ENCODE measurements at places on chromosomes 7 and 10. TPM values are rescaled to one million over a fixed set of nuclear protein-coding genes. Genes with fewer than 3 reads are reported as not detected.

Gene NFE2L3
- total RNA-seq, result 6.4 TPM

Gene CRYGN
- not detected for total RNA-seq

Gene STOX1
- 0.48 TPM for total RNA-seq

Gene FRG2B
- not detected for total RNA-seq

Gene PON1
- not detected for total RNA-seq

Gene TFR2
- total RNA-seq, result 0.64 TPM

Gene CALHM1
- not detected for total RNA-seq

Gene POU6F2
- not detected for total RNA-seq

Gene TNRC18
- 33.2 TPM for total RNA-seq

Gene ZNF212
- total RNA-seq, result 5.8 TPM

Gene OR13A1
- 0.08 TPM for total RNA-seq

Gene ZNF273
- total RNA-seq, result 2.6 TPM

Gene BAZ1B
- total RNA-seq, result 39.4 TPM

Gene ATP6V1F
- 130 TPM for total RNA-seq

Gene HIP1
- 14.8 TPM for total RNA-seq

Gene GTF2I
- 125 TPM for total RNA-seq

Gene OPALIN
- not detected for total RNA-seq

Gene HHEX
- total RNA-seq, result 11.0 TPM

Gene NUTM2B
- total RNA-seq, result 0.39 TPM

Gene NODAL
- not detected for total RNA-seq

Gene CC2D2B
- total RNA-seq, result not detected

Gene CAV1
- total RNA-seq, result 107 TPM

Gene HGF
- total RNA-seq, result 78.2 TPM

Gene TAX1BP1
- total RNA-seq, result 43.1 TPM

Gene CREB5
- total RNA-seq, result 9.2 TPM

Gene PTPRN2
- 0.78 TPM for total RNA-seq

Gene AGR2
- total RNA-seq, result not detected

Gene ARF5
- 253 TPM for total RNA-seq

Gene EBLN1
- total RNA-seq, result not detected

Gene SUN3
- not detected for total RNA-seq

Gene PTPRE
- 7.8 TPM for total RNA-seq

Gene STRA8
- total RNA-seq, result not detected

Data from epithelial cell of alveolus of lung (primary cell).